ENCODE measurements at places on chromosomes 1 and 21.

GRCh38 chr1:225451340-225451739 lies 23.5 kb upstream of the LBR start:
- no peak for DNase-seq

DNA sequence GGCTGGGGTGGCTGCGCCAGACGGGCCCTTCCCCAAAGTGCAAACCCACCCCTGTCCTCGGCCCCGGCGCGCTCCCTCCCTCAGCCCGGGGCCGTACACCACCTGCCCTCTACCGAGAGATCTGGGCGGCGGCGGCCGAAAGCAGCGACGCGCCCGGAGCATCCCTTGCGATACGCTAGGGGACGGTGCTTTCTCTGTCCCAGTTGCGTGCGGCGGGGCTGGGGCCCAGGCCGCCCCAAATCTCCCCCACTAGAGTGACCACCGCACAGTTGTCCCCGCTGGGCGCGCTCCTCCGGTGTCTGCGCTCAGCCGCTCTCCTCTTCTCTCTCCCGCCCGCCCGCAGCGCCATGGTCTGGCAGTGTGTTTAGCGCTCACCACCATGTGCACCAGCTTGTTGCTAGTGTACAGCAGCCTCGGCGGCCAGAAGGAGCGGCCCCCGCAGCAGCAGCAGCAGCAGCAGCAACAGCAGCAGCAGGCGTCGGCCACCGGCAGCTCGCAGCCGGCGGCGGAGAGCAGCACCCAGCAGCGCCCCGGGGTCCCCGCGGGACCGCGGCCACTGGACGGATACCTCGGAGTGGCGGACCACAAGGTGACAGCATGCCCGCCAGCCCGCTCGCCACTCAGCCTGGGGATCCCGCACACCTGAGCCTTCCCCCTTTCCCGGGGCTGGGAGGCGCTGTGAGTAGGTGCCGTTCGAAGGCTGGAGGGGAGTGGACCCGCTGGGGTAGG lies 1.0 kb downstream of the ST6GALNAC5 start:
- no peak for DNase-seq

DNA sequence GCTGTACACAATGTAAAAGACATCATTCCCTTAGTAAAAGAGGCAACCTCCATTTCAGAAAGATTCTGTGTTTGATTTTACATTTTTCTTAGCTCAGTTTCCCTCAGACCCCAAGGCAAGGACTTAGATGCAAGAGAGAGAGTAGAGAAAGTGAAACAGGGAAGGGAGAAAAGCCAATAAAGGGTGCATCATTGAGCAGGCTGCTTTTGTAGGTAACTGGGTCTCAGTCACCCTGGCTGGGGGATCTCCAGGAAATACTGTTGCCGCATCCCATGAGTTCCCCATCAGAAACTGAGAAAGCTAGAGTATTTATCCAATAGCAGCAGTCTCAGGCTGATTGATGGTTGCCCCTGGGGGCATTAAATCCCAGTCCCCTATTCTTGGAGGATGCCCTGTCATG lies 23.1 kb upstream of the DNAH14 start:
- DNase-seq, result no peak

DNA sequence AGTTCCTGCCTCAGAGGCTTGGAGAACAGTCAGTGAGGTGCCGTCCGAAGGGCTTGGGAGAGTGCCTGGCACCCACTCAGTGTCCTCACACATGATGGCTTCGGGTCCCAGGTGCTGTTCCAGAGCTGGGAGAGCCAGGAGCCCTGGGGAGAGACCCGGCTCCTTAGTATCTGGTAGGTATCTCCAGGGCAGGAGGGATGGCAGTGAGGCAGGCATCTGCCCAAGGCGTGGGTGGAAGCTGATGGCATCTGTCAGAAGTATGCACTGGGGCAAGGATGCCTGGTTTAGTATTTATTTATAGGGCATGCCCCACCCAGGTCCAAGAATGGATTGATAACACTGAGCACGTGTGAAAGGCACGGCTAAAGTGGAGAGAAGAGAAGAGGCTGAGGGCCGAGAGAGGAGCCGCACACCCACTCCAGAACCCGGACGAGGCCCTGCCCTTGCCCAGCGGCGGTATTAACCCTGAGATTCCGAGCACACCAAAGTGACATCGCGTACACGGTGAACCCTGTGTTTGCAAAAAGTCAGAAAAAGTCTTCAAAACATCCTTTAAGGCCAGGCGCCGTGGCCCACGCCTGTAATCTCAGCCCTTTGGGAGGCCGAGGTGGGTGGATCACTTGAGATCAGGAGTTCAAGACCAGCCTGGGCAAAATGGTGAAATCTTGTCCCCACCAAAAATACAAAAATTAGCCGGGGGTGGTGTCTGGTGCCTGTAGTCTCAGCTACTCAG lies 2.4 kb downstream of the TP73 start:
- DNase-seq, result no peak

- no peak for DNase-seq
Observed at GRCh38 chr1:65233782-65234181, 75.6 kb upstream of the DNAJC6 start.

DNA sequence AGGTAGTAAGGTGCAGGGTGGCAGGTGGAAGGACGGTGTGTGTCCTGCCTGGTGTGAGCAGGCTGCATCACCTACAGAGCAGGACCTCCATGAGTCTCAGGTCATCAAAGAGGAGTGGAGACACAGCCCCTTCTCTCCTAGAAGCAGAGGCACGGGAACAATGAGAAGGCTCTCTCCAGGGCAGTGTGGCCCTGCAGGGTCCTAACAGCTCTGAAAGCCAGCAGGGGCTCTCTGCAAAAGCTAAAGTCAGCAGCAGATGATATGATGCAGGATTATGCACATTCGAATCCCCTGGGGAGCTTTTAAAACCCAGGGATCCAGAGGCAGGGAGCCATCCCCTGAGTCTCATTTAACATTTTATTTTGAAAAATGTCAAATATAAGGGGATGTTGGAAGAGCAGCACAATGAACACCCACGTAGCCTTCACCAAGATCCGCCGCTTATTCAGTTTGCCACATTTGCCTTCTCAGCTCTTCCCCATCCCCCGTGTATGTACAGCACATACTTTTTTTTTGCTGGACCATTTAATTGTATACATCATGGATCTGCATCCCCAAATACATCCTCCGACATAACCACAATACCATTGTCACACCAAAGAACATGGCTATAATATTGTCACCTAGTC lies 88.1 kb downstream of the CNIH3 start:
- no peak for DNase-seq

DNA sequence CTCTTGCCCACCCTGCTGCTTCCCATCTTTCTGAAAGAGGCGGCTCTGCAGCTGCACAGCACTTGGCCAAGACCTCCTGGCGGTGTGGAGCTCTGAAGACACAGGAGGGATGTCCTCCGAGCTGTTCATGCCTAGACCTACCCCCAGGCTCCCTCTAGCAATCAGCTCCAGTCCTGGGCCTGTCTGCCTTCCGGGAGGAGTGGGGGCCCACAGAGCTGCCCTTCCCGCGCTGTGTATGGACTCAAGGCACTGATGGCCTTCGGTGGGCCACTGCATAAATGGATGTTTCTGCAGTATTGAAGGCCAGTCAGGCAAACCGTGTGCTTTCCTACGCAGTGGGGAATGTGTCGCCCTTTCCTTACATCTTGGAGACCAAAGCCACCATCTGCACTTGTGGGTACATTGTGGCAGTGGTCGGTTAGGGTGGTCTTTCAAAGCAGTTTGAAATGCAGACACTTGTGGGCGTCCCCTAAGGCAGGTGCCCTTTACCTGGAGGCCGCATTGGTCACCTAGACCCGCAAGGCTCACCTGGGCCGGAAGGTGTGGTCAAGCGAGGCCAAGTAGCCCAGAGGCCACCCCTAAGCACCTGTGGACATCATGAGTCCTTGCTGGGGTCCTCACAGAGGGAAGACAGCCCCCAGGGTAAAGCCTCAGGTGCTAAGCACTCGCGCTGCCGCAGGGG lies 912 bp upstream of the PKNOX1 start:
- DNase-seq, result no peak

- no peak for DNase-seq
Observed at GRCh38 chr1:117825414-117825813, 104.0 kb downstream of the GDAP2 start.

GRCh38 chr21:26532208-26532607 lies 40.9 kb downstream of the CYYR1 start:
- DNase-seq, result no peak

DNA sequence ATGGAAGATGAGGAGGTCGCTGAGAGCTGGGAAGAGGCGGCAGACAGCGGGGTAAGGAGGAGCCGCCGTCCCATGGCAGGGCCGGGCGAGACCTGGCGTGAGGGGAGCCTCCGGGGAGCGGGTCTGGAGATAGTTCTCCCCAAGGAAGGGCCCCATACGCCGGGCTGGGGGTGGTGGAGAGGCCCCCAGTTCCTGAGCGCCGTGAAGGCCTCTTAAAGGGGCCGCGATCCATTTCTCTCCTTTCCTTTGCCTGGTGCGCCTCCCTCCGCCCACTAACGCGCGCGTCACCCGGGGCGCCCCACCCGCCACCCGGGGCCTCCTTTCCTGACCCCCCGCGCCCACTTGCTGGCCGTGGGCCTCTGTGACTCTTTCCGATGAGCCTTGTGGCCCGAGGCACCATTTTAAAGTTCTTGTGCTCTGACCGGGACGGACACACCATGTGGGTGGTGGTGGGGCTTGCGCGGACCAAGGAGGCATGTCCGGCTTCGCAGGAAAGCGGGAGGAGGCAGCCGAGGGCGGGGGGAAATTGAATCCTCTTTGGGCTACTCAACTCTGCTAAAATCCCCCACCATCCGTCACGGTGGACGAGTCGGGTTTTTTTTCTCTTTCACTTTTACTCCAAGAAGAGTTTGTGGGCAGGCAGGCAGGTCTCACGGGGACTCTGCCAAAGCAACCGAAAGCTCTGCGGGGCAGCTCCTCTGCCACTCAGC lies 371 bp downstream of the SZRD1 start:
- DNase-seq, result peak; percentile 83

DNA sequence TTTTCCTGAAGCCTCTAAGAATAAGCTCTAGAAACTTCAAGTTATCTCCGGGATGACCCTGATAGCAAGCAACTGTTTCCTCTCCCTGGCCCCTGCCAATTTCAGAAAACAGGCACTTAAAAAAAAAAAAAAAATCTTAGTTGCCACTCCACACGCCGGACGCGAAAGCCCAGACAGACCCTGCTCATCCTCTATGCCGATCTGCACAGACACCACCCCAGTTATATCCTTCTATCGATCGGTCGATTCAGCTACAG lies 1.7 kb downstream of the ANP32E start:
- no peak for DNase-seq

DNA sequence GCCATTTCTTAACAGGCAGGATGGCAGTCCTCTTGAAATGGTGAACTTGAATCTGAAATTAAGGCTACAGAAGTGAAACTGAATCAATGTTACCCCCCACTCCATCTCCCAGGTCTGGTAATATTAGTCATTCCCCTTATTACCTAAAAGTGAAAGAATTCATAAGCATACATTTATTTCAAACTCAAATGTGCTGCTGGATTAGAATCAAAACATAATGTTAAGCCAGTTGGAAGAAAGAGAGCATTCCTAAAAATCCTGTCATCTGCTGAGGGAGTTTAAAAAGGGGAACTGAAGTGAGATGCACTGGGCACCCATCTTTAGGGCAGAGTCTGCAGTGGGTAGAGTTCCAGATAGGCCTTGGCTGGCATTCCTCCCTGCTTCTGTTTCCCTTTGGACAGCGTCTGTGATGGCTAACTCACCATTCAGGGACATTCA lies 17.4 kb downstream of the KIAA0319L start:
- no peak for DNase-seq

GRCh38 chr21:23740463-23740862 lies 1866.8 kb downstream of the MRPL39 start:
- no peak for DNase-seq

- DNase-seq, result no peak
Observed at GRCh38 chr1:111164151-111164550, 24.1 kb downstream of the CEPT1 start.

DNA sequence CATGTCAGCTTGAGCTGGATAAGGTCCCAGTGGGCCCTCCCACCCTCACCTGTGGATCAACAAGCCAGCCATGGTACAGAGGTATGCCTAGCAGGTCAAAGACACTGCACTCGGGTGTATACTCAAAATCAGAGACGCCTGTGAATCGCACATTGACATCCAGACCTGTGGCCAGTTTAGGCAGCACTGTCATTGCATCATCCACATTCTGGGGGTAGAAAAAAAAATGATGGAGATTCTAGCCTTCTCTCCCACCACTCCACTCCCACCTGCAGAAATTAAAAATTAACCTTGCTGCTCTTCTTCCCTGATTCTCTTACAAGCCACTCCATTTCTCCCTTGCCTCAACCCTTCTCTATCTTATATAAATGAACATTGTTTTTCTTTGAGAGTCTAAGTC lies 6.3 kb downstream of the MINDY1 start:
- DNase-seq, result no peak

GRCh38 chr1:9996624-9997582 lies at the start of gene RBP7:
RBP7 (plus strand) TSS chr1:9997228; CDS start chr1:9997259, 31 bp downstream.
- DNase-seq, result no peak

DNA sequence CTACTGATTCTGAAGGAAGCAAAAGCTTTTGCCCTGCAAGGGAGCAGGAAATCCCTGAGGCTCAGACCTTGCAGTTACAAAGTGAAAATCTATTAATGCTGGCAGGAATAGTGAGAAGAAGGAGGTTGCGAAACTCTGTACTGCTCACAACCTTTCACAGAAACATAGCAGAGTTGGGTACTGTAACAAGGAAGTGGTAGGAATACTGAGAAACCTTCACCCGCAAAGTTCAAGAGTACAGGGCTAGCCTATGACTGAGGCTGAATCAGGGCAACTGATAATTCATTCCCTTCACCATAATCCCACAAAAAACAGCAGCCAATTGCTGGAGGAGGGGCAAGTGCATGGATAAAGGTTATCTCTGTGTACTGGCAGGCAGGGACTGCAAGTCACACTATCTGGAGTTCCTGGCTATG lies 23.9 kb upstream of the KCTD3 start:
- no peak for DNase-seq

- no peak for DNase-seq
Observed at GRCh38 chr1:11568687-11569086, 85.5 kb downstream of the FBXO2 start.

DNA sequence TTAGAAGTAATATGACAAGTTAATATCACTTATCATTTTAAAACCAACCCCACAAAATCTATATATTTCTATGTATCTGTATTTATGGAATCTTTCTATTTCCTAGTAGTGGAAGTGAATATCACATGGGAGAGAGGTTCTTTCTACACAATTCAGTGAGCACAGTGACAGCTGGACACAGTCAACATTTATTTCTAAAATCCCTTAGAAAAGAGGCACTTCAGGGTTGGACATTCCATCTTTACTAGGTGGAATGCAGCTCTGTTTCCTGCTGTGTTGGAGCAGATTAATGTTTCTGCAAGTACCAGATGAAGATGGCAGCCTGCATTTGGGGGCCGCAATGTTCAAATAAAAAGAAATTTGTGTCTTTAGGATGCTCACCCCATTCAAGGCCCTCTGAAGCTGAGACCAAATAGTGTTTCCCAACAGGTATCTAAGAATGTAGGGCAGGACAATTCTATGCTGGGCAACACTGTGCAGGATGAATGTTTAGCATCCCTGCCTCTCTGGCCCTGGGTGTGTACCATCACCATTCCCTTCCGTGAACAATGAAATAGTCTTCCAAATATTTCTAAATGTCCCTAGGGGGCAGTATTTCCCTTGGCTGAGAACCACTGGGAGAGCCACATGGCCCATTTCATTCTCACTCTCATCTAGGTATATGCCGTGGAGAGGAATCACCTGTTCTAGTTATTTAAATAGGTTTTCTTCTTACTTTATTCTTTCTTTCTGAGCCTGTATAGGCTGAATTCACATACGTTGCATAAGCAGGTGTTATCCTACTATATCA lies 394.8 kb downstream of the PRDM2 start:
- DNase-seq, result no peak

GRCh38 chr1:229940684-229941083 lies 126.4 kb upstream of the GALNT2 start:
- DNase-seq, result no peak

GRCh38 chr1:33255347-33256220 lies 708 bp upstream of the ZNF362 start:
- no peak for DNase-seq

GRCh38 chr1:55894521-55894920 lies 679.4 kb upstream of the USP24 start:
- no peak for DNase-seq

Data from stimulated activated CD8-positive, alpha-beta memory T cell treated with anti-CD3 and anti-CD28 coated beads, Interleukin-15, amount 100 ng/mL, for 4 hours (primary cell).